ENCODE measurements at places on chromosomes 5 and 9.

- no peak for DNase-seq
These were observed 168.2 kb downstream of the CACNA1B start for GRCh38 chr9:138045541-138046490.

GRCh38 chr5:168438349-168438748 lies 47.9 kb upstream of the RARS1 start:
- DNase-seq: no peak

DNA sequence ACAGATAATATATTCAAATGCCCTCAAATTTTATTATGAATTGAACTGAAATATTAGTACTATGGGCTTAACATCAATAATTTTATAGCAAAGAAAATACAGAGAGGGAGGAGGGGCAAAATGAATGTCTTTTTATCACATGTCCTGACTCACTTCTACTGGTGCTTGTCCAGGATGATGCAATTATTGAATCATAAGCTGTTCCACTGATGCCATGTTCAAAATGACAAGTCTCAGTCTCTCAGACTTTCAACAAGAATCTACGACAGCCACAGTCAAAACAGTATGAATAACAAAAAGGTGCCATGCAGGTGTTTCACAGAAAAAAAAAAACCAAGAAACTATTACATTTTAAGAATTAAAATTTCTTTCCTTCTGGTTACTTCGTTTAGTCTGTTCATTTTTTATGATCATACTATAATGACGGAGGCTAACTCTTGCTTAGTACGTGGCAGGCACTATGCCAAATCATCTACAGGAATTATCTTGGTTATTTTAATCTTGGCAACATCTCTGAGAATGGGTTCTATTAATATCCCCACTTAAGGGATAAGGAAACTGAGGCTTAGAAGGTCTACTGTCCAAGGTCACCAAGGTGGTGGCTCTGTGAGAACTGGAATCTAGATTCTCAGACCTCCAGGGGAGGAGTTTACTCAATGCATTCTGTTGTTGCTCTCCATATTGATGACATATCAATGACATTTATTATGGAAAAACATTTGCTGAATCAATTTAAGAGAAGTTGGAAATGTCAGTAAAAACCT lies 61.5 kb downstream of the NR3C1 start:
- no peak for DNase-seq

GRCh38 chr9:122179690-122180074 lies 20.0 kb downstream of the MORN5 start:
- no peak for DNase-seq

GRCh38 chr5:73507062-73507461 lies 8.8 kb downstream of the BTF3 start:
- DNase-seq: no peak
